Pulmonary artery endothelial cell (primary cell): ENCODE measurements at places on chromosomes 11 and 22.

GRCh38 chr11:130666781-130667251 is 218.4 kb downstream of the ADAMTS15 start:
- DNase-seq, result no peak

GRCh38 chr22:37492428-37493344 is 6.5 kb upstream of the MFNG start:
- no peak for DNase-seq

DNA sequence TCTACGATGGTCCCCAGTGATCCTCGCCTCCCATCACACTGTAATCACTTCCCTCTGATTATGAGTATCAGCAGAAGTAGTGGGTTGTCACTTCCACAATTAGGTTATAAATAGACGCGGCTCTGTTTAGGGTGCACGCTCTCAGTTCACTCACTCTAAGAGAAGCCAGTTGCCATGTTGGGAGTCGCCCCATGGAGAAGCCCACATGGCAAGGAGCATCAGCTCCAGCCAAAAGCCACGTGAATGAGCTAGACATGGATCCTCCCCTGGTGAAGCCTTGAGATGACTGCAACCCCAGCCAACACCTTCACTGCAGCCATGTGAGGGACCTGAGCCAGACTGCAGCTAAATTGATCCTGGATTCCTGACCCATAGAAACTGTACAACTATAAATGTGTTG is 26.4 kb upstream of the MYOD1 start:
- no peak for DNase-seq

DNA sequence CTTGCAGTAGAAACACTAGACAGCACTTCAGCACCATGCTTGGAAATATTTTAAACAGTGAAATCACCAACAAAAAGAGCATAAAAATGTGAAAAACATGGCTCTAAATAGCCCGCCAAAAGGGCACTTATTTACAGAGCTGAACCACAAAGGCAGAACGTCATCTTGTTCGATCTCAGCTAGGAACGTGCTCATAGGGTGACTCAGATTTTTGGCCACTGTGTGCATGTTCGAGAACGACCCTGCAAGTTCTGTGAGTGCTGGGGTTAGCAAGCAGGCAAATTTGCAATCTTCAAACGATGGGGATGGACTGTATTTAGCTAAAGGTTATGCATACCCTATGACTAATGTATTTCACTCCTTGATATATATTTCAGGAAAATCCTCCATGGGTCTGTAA is 30.6 kb downstream of the OR2AT4 start:
- no peak for DNase-seq

DNA sequence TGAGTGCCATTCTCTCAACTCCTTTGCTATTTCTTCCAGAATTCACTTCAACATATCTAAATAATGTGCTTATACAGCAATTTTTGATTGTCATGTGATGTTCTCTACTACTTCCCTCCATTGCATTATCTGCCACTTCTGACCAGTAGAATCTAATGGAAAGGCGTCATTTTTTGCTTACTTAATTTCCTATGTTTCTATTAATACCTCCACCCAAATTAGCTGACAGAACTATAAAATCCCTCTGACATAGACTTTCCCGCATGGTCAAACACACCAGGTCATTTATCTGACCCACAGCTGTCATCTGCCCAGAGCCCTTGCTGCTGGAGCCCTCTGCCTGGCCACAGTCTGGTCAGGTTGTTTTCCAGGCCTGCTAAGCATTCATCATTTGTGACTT is 258.6 kb upstream of the NARS2 start:
- DNase-seq, result no peak

DNA sequence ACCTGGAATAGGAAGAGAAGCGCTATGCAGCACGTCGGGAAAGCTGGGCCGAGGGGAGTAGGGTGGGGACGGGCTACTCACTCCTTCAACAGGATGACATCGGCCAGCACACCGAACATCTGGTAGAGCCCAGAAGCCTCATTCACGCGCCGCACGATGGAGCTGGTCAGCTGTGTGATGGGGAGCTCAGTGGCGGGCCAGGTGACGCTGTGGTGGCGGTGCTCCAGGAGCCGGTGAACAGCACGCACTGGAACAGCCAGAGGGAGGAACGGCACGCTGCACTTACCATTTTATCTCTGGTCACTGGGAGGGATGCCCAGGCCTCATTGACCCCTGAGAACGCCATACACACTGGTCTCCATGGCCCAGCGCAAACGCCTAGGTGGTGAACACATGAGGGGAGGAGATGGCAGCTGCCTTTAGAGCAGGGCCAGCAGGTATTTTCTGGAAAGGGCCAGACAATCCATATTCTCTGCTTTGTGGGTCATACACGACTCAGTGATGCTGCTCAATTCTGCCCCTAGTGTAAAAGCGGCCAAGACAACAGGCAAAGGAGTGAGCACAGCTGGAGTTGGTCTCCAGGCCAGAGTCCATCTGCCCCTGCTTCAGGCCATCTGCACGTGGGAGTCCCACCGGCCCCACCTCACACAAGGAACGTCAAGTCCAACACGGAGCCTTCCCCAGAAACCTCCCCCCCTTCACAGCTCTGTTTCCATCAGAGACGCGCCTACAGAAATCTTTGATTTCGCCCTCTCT is 8.8 kb downstream of the FOXRED2 start:
- no peak for DNase-seq

DNA sequence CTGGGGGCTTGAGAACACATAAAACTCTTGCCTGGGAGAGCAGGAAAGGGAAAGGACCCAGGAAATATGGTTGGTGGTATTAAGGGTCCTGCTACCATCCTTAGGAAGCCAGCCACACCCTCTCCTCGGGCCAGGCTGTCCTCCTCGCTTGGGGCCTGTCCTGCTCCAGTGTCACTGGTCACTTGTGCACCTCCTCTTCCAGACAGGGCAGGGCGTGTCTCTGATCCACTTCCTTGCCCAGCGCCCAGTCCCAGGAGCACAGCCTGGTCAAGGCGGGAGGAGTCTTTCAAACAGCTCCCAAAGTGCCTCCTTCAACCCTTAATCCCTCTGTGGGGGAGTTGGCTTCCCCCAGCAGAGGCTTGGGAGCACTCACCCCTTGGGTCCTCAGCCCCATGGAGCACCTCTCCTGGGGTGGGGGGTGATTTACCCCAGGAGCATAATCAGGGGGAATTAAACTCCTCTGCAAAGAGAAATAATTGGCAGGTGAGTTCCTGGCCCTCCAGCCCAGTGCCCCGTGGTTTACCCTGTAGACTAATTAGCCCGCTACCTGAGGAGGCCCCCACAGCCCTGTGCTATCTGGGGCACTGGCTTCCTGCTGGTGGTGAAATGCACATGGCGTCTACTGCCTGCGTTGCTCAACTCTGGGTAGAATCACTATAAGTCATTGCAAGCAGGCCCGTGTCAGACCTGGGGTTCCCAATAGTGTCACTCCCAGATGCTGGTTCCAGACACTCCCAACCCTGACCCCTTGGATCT is 8.0 kb downstream of the TMPRSS6 start:
- no peak for DNase-seq

GRCh38 chr11:41458154-41458553 is 1.3 kb downstream of the LRRC4C start:
- DNase-seq, result no peak

GRCh38 chr11:67584205-67584880 is 731 bp downstream of the GSTP1 start:
- no peak for DNase-seq

GRCh38 chr11:34208266-34209135 is 103.1 kb downstream of the NAT10 start:
- DNase-seq, result no peak

DNA sequence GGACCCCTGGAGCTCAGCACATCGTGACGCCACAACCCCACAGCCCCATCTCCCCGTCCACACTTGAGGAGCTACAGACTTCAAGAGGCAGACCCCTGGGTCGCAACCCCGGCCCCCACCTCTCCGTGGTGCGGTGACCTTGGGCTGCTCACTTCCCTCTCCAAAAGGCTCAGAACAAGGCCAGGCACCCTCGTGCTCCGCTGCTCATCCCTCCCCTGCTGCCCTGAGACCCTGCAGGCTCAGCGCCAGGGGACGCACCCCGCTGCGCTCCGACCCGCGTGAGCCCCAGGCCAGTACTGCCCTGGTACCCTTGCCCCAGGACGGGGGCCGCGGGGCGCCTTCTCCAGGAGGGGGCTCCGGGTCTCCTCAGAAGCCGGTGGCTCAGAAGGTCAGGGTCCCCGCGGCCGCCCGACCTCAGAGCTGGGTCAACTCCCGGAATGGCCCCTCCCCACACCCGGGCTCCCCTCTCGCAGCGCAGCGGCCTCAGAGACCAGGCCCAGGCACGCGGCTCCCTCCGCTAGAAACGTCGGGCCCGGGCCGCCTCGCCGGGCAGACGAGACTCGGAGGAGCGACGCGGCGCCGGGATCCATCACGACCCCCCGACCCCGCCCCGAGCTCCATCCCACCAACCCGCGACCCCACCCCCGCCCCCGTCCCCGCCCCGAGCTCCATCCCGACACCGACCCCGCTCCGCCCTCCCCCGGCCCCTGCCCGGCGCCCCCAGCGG is 563 bp downstream of the GATD1 start:
- no peak for DNase-seq

DNA sequence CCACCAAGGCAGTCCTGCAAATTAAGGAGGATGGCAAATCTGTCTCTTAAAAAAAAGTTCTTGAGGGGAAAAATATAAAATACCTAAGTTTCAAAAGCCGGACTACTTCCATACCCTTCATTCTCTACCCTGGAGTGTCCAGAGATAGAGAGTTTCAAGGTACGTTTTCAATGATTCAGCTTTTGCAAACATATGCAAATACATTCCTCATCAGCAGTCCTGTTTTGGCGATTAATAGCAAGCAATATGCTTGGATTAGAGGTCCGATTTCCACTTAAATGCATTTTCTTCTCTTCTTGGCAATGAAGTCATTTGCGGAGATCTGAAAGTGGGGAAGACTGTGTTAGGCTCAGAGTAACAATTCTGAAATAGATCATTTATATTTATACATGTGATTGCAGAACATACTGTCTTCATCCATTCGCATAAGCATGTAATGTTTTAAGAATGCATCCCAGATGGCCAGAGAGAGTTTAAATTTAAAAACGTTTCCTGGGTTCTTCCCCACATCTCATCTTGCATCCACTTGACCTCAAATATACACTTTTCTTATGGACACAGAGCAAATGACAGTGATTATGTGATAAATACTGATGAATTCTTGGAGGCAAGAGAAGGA is 13.8 kb upstream of the TFIP11 start:
- no peak for DNase-seq

DNA sequence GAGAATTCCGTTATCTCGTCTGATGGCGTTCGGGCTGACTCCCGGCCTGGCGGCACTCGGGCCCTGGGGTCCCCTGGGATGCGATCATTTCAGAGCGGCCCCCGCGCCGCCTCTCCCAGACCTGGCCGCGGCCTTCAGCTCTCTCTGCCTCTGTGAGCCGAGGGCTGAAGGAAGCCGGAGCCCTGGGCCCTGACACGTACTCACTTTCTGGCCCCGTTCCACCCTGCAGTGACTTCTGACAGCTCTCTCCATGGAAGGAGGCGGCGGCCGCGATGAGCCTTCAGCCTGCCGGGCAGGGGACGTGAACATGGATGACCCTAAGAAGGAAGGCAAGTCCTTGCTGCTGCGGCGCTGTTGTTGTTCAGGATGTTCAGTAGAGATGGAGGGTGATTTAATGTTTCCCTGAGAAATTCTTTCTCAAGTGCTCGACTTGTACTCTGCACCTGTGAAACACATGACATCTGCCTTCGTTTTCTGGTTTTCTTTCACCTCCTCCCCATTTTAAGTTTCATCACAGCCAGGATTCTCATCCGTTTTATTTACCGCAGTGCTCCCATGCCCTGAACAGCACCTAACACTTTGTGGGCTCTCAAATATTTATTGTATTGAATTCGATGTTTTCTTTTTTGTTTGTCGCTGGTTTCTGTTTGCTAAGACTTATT is 612 bp downstream of the GTSE1 start:
- no peak for DNase-seq

GRCh38 chr11:36558571-36559413 is 9.0 kb upstream of the RAG1 start:
- DNase-seq, result no peak

DNA sequence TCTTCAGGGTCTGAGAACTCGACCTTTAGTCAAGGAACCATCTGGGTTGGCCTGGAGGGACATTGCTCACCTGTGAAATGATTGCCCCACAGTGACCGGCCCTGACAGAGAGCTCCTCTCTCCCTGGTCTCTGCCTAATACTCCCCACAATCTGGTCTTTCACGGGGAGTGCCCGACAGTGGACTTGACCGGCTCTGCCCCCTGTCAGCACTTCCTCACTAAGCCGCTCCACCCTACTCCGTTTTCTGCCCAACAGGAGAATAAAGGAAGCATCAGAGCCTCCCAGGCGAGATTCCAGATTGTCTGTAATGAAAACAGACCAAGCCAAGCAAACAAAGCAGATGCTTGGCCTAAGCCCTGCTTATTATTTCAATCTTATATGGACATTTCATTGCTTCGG is 87.8 kb downstream of the FBXO7 start:
- DNase-seq, result no peak

DNA sequence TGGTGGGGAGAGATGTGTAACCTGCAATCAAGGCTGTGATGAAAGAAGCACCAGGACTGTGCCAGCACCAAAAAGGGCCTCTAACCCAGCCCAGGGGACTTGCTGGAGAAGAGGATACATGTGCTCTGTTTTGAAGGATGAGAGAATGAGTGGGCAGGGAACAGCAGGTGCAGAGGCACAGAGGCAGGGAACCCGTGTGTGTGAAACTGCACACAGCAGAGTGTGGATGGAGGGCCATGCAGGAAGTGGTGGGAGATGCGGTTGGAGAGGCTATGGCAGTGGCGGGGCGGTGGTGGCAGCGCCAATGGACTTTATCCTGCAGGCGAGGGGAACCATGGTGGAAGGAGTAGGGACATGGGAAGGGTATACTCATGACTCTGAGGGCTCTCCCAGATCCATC is 25.2 kb upstream of the LRRC32 start:
- DNase-seq, result no peak

GRCh38 chr11:13327421-13327820 is 49.8 kb downstream of the BMAL1 start:
- DNase-seq, result no peak
